ENCODE measurements at places on chromosomes 5 and 9. TPM values are rescaled to one million over a fixed set of nuclear protein-coding genes. Genes with fewer than 3 reads are reported as not detected.

PHF24 gene
- 19.2 TPM for total RNA-seq

IL17B gene
- not detected for total RNA-seq

FOXI1 gene
- not detected for total RNA-seq

SHC3 gene
- 49.3 TPM for total RNA-seq

KDM3B gene
- total RNA-seq, result 81.9 TPM

FAM114A2 gene
- total RNA-seq, result 21.2 TPM

PCDHB10 gene
- 13.9 TPM for total RNA-seq
